ENCODE measurements at places on chromosomes 12 and 14.

GRCh38 chr14:21024585-21025370 lies at the start of gene NDRG2:
NDRG2 (minus strand) TSS chr14:21025061; CDS start chr14:21023315, 1,746 bp downstream.
- peak within 1 kb of the TSS; percentile 80 for H3K4me3 ChIP-seq
- no peaks in the 10 kb centered on the region for H3K36me3 ChIP-seq
- no peak for DNase-seq
- H3K27ac ChIP-seq = no peak within 1 kb of the TSS

- H3K27ac ChIP-seq = no peak overlapping the region
- H3K36me3 ChIP-seq = peaks cover 30% of the 10 kb centered on the region
- no peaks in the 10 kb centered on the region for H3K27me3 ChIP-seq
- H3K4me3 ChIP-seq = no peak overlapping the region
These were observed 11.9 kb upstream of the FKBP11 start for GRCh38 chr12:48937170-48937569.

DNA sequence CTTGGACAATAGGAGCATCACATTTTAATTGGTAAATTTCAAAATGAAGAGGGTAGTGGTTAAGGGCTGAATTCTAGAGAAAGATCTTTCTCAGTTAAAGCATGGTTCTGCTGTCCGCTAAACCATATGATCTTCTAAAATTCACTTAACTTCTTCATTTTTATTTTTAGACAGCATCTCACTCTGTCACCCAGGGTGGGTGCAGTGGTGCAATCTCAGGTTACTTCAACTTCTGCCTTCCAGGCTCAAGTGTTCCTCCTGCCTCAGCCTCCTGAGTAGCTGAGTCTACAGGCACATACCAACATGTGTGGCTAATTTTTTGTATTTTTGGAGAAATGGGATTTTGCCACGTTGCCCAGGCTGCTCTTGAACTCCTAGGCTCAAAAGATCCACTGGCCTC lies 226.7 kb upstream of the ABCD2 start:
- H3K4me1 ChIP-seq = no peaks in the 10 kb centered on the region
- H3K36me3 ChIP-seq = peaks cover 3% of the 10 kb centered on the region

DNA sequence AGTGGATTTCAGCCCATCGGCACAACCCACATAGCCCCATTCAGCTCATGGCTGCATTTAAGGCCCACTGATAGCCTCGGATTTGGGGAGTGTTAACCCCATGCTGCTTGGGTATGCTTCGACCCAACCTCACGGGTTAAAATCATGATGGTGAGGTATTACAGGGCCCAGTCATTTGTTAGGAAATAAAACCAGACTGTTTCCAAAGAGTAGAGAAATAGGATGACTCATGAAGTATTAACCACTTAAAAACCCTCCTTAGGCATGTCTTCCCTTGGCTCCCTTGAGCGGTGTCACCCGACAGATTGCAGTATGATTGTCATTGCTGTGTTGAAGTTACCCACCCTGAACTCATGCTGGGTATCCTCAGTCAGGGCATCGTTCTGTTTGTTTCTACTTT lies 289.1 kb downstream of the CACNA1C start:
- peaks cover 83% of the 10 kb centered on the region for H3K4me1 ChIP-seq
- no peak for DNase-seq
- no peaks in the 10 kb centered on the region for H3K36me3 ChIP-seq
- H3K4me3 ChIP-seq = no peak overlapping the region

DNA sequence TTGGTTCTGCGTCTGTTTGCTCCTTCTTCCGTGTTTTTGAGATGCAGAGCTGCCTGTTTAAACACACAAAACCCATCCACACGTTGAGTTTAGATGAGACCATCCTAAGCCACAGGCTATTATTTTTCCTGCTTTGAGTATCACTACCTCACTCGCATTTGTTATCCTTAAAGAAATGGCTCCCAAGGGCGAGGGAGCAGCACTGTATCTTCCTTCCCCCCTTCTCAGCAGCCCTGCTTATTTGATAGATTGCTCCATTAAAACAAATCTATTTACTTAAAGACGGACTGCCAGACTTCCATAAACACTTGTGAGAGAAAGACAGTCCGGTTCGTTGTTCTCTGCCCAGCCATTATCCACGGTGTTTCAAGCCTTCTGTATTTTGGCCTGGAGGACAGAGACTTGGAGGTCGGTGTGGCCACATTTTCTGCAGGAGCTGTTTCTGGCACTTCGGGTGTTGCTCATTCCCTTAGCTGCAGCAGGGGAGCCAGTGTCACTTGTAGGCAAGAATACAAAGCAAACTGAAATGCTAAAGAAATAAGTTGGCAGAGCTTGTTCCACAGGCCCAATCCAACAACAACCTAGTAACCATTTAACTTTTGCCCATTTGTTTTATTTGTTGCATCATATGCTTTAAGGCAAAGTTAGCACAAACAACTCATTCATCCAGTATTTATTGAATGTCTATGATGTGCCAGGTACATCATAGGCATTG lies 275.4 kb downstream of the TTC6 start:
- H3K36me3 ChIP-seq = no peaks in the 10 kb centered on the region
- H3K27me3 ChIP-seq = peaks cover 23% of the 10 kb centered on the region
- no peak overlapping the region for H3K27ac ChIP-seq
- peaks cover 7% of the 10 kb centered on the region for H3K4me1 ChIP-seq
- no peak overlapping the region for H3K4me3 ChIP-seq

DNA sequence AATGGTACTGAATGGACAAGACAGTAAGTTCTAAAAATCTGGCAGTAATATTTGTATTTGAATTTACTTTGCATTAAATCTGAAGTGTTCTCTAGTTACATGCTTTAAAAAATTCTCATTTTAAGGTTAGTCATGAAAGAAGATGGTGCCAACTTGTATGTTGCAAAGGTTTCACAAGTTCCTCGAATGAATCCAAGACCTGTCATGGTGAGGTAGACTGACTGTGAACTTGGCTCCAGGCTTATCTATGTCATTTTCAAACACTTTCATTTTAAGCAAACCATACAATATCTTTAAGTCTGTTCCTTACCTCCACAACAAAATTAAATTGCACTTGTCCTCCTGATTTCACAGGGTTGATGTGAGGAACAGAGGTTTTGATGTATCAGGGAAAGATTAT lies 23.4 kb downstream of the CLEC2D start:
- peaks cover 32% of the 10 kb centered on the region for H3K36me3 ChIP-seq
- no peaks in the 10 kb centered on the region for H3K27me3 ChIP-seq
- H3K4me1 ChIP-seq = no peaks in the 10 kb centered on the region
- H3K27ac ChIP-seq = no peak overlapping the region
- H3K4me3 ChIP-seq = no peak overlapping the region

DNA sequence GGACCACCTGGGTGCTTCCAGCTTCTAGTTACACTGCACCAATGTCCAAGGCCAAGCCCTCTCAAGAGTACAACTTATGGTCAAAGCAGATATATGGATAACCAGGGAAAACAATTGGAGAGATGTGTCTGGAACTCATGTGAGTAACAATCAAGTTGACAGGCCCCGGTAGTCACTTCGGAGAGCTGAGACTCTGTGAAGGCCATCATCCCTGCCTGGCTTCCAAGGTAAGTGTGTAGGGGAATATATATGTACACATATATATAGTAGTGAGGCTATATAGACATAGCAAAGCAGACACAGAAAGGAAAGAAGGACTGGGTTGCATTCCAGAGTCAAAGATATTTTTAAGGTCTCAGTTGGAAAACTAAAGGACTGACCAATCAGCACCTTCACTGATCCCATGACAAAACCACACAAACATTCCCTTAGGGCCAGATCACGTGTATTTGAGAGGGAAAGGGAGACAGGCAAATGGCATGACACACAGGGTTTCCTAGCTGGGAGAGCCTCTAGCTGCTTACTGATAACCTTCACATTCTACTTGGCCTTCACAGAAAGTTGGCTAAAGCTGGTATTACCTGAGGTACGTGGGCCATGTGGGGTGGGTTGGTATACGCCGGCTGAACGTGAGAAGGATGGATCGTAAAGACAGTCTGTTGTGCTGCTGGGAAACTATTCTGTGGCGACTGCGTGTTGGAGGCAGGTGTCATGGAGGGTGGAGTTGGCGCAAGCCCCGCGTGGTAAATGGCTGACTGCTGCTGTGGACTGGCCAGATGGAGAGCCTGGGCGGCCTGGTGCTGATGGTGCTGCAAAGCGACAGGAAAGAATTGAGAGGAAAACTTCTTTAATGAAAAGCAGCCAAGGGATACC lies 50.0 kb downstream of the SH2B3 start:
- peak overlapping the region; percentile 78 for H3K27ac ChIP-seq
- no peak for DNase-seq
- peaks cover 16% of the 10 kb centered on the region for H3K36me3 ChIP-seq
- H3K4me3 ChIP-seq = no peak overlapping the region

DNA sequence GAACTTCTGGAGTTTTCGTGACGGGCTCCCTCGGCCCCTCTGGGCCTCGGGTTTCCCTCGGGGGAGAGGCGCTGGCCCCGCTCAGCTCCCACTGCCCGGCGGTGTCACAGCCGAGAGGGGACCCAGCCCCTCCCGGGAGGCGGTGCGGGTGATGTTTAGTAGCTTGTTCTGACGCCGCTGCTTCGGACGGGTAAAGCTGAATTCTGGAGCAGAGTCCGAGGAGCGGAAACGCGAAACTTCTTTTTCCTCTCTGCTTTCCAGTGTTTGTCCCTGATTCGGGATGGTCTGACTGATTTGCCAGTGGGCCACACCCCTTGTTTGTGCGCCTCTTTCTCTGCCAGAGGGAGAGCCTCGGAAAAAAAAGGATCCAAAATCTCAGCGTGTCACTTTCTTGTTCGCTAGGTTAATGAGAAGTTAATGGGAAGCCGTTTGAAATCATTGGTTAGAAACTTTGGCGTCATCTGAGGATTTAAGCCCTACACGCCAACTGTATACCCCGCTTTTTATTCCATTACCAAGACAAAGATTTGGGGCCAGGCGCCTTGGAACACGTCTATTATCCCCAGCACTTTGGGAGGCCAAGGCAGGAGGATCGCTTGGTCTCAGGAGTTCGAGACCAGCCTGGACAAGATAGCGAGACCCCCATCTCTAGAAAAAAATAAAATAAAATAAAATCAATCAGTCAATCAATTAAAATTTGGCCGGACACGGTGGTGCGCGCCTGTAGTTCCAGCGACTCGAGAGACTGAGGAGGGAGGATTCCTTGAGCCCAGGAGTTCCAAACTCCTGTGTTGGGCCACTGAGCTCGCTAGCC lies 756 bp downstream of the TULP3 start:
- peaks cover 49% of the 10 kb centered on the region for H3K4me1 ChIP-seq
- no peaks in the 10 kb centered on the region for H3K27me3 ChIP-seq
- peak overlapping the region; percentile 96 for H3K4me3 ChIP-seq
- peaks cover 4% of the 10 kb centered on the region for H3K36me3 ChIP-seq
- no peak for DNase-seq

GRCh38 chr12:120536064-120536791 lies 2.1 kb downstream of the RNF10 start:
- no peak for DNase-seq
- no peak overlapping the region for H3K27ac ChIP-seq
- H3K4me3 ChIP-seq = peak overlapping the region; percentile 88
- H3K27me3 ChIP-seq = no peaks in the 10 kb centered on the region
- H3K36me3 ChIP-seq = no peaks in the 10 kb centered on the region

- H3K4me3 ChIP-seq = no peak overlapping the region
- H3K27ac ChIP-seq = no peak overlapping the region
- H3K4me1 ChIP-seq = peaks cover 18% of the 10 kb centered on the region
- peaks cover 40% of the 10 kb centered on the region for H3K36me3 ChIP-seq
- no peak for DNase-seq
These were observed 4.5 kb downstream of the NOP2 start for GRCh38 chr12:6563448-6564050.

- DNase-seq = no peak
- no peaks in the 10 kb centered on the region for H3K27me3 ChIP-seq
- H3K36me3 ChIP-seq = peaks cover 28% of the 10 kb centered on the region
- H3K4me3 ChIP-seq = peak overlapping the region; percentile 86
- H3K4me1 ChIP-seq = peaks cover 62% of the 10 kb centered on the region
These were observed 2.9 kb downstream of the NFKBIA start for GRCh38 chr14:35401422-35402265.

DNA sequence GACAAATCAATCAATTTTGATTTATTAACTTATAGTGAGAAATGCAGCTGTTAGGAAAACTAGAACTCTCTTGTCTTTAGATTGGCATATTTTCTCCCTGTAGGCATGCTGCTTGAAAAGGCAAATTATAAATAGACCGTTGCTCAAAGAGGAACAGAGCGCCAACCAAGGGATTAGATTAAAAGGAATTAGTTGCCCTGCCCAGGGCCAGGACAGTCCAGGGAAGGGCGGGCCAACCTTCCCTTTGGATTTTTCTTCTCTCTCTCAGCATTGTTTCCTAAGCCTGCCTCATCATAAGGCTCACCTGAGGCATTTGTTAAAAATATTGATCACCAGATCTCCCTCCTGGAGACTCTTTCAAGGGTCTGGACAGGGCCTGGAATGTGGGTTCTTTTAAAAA lies 8.6 kb downstream of the CIPC start:
- H3K4me1 ChIP-seq = peaks cover 20% of the 10 kb centered on the region
- H3K27ac ChIP-seq = no peak overlapping the region
- no peak for DNase-seq

GRCh38 chr14:84080944-84081343 lies 1449.0 kb upstream of the FLRT2 start:
- no peaks in the 10 kb centered on the region for H3K27me3 ChIP-seq
- no peak for DNase-seq
- no peak overlapping the region for H3K4me3 ChIP-seq
- peaks cover 18% of the 10 kb centered on the region for H3K4me1 ChIP-seq
- H3K27ac ChIP-seq = no peak overlapping the region

GRCh38 chr12:108581311-108582227 lies 16.3 kb downstream of the TMEM119 start:
- H3K27ac ChIP-seq = peak overlapping the region; percentile 83
- DNase-seq = no peak
- no peaks in the 10 kb centered on the region for H3K27me3 ChIP-seq
- H3K4me1 ChIP-seq = peaks cover 67% of the 10 kb centered on the region
- no peak overlapping the region for H3K4me3 ChIP-seq

GRCh38 chr12:123807670-123808069 lies 45.6 kb downstream of the DNAH10 start:
- no peak overlapping the region for H3K4me3 ChIP-seq
- H3K4me1 ChIP-seq = peaks cover 4% of the 10 kb centered on the region
- H3K27me3 ChIP-seq = peaks cover 9% of the 10 kb centered on the region
- DNase-seq = no peak
- peaks cover 2% of the 10 kb centered on the region for H3K36me3 ChIP-seq

GRCh38 chr14:72907886-72908285 lies 14.0 kb upstream of the DPF3 start:
- no peak for DNase-seq
- H3K27me3 ChIP-seq = no peaks in the 10 kb centered on the region
- peak overlapping the region; percentile 59 for H3K27ac ChIP-seq
- H3K4me3 ChIP-seq = peak overlapping the region; percentile 38
- H3K4me1 ChIP-seq = peaks cover 42% of the 10 kb centered on the region

GRCh38 chr12:49705479-49706134 lies 1.6 kb downstream of the FMNL3 start:
- peaks cover 55% of the 10 kb centered on the region for H3K4me1 ChIP-seq
- H3K36me3 ChIP-seq = no peaks in the 10 kb centered on the region
- H3K27me3 ChIP-seq = peaks cover 2% of the 10 kb centered on the region
- no peak for DNase-seq
- H3K27ac ChIP-seq = peak overlapping the region; percentile 96

- no peak overlapping the region for H3K27ac ChIP-seq
- no peaks in the 10 kb centered on the region for H3K36me3 ChIP-seq
- H3K4me3 ChIP-seq = no peak overlapping the region
- DNase-seq = no peak
These were observed 175.7 kb upstream of the EGLN3 start for GRCh38 chr14:34126586-34126985.
